ENCODE measurements at places on chromosomes 11 and 22.

DNA sequence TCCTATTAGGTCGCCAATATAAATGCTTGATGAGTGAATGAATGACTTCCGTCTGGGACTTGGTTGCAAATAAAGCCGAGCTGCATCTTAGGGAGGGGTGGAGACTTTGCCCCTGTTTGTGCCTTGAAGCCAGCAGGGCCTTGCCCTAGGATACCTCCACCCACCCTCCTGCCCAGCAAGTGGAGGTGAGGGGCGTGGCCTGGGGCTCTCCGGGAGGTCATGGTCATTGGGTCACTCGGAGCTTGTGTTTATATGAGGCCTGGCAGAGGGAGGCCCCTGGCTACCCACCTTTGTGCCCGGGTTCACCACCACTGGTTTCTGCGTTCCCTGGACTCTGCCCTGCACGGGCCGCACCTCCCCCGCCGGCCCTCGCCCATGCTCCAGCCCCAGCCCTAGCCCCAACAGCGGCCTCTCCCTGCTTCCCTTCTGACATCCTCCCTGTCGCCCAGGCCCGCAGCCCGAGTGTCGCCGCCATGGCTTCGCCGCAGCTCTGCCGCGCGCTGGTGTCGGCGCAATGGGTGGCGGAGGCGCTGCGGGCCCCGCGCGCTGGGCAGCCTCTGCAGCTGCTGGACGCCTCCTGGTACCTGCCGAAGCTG is 4.3 kb downstream of the MPST start:
- no peak for DNase-seq

DNA sequence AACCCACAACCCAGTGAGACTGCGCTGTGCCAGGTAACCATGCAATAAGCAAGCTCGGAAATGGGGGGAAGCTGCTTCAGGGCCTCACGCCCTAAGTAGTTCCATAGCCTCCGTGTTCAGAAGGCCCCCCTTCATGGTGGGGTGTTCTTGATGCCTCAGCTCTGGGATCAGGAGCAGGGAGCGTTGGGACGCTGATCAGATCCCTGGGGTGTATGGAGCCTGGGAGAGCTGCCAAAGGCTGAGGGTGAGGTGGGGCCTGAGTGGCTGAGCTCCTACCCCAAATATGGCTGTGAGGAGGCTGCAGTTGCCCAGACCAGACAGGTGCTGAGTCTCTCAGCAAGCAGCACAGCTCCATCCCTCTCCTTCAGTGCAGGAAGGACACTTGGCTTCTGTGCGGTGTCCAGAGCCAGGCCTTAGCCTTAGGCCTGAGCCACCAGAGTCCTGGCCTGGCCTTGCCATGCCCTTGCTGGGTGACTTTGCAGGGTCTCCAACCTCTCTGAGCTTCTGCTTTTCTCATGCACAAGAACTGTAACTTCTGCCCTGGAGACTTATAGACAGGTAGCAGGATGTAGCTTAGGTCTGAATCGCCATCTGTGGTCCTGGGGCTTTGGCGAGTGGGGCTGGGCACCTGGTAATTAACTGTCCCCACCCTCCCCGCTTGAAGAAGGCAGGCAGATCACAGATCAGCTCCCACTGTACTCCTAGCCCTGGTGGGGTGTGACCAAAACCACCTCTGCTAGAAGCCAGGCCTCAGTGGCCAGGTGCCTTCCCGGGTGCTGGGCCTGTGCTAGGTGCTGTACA is 5.3 kb downstream of the MMP11 start:
- no peak for DNase-seq

DNA sequence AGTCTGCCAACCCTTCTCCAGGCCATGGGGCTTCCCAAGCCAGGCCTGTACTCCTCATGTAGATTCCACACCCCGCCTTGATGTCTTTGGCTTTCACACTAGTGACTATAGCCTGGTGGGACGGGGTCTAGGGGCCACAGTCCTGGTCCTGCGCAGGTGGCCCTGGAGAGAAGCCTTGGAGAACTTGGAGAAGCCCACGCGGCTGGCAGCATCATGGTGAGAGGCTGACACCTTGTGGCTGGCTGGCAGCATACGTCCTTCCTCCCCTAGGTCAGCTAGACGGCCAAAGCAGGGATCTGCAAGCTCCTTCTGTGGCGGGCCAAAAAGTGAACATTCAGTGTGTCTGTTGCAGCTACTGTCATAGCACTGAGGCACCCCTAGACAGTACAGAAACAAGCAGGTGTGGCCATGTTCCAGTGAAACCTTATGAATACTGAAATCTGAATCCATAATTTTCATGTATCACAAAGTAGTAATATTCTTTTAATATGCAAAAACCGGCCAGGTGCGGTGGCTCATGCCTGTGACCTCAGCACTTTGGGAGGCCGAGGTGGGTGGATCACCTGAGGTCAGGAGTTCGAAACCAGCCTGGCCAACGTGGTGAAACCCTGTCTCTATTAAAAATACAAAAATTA is 42.0 kb downstream of the FAM83F start:
- DNase-seq, result peak; percentile 61

DNA sequence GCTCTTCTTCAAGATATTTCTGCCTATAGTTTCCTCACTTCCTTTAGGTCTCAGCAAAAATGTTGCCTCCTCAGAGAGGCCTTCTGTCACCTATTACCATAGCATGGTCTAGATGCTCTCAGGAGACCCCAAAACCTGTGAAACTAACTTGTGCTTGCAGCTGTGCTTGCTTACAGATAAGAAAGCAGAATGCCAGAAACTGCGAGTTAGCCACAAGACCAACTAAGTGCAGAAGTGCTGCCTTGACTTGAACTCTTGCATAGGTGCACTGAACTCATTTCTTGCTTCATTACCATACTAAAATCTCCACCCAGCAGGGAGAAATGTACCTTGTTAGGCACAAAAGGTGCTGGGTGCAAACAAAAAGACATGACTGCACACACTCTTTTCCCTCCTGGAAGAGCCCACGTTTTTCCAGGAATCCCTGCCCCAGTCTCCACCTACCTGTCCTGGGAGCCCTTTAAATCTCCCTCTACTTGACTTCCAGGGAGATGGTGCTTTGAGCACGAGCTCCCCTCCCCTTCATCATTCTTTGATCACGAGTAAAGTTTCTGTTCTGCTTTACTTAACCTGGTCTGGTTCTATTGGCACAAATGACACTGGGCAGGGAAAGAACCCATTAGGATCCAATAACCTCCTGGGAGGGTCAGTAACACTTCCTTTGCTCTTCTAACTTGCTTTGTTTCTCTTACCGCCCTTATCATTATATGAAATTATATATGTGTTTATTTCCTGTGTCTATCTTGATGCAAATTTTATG is 137.7 kb upstream of the DDI1 start:
- DNase-seq, result no peak

DNA sequence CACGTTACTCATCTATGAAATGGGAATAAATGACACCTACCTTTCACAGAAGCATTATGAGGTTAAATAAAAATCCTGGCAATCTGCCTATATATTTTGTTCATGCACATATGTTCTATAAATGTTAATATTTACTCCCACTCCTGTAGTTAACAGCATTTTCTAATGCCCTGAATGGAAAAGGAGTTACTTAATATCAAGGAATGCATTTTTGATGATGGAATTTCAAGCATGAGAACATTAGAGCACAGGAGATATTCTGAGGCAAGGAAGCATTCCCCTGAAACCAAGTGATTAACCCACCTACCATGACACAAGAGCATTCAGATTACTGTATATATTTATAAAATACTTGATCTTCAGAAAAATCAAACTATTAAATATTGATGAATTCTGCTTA is 102.1 kb downstream of the ARHGAP32 start:
- DNase-seq, result no peak

- no peak for DNase-seq
Measured at GRCh38 chr11:109735128-109735527, 313.1 kb downstream of the C11orf87 start.

DNA sequence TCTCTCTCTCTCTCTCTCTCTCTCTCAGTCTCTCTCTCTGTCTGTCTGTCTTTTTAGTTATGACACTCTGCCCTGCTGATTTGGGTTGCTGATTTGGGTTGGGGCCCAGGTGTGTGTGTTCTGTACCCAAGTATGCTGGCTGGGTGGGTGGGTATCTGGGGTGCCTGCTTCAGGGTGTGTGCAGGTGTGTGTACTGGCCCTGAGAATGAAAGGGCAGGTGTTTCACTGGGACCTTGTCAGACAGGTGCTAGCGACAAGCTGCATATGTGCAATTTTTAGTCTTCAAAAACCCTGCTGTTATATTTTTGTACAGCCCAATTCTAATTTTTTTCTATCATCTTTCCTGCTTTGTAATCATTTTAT is 943 bp downstream of the CSF2RB start:
- no peak for DNase-seq

- DNase-seq, result no peak
Measured at GRCh38 chr11:113506893-113507292, 31.7 kb upstream of the DRD2 start.

- DNase-seq, result peak; percentile 99
Measured at GRCh38 chr11:12182676-12183541, 72.5 kb downstream of the MICAL2 start.

- DNase-seq, result no peak
Measured at GRCh38 chr11:13535819-13536218, 40.0 kb upstream of the PTH start.

- DNase-seq, result no peak
Measured at GRCh38 chr11:95625164-95625900, 164.2 kb downstream of the FAM76B start.

DNA sequence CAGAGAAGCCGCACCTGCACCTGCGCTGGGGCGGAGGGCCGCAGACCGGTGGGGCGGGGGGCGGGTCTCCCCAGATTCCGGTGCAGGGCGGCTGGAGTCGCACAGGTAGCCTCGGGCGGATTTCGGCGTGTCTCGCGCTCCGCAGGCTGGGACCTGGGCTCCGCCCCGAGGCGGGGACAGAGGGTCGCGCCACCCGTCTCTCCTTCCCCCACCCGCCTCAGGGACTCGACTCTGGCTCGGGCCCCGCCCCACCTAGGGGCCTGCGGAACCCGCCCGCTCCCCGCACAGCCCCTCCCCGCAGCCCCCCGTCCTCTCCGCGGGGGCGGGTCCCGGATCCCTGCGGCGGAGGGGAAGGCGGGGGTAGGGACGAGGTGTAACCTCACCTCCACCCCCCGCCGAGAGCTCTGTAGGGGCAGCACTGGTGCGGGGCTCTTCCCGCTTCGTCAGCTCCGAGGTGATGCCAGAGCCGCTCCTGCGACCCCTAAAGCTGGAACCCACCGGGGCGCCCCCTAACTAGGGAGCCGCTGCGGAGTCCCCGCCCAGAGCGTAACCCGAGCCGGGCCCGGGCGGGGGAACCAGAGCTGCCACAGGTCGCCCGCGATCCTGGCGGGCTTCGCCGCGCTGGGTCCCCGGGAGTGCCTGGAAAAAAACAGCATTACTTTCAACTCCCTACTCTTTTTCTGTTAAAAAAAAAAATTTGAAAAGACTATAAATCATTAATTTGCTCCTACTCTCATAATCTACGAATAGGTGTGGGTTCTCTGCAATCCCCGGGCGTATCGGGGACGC is at the start of gene SLC29A2:
Gene SLC29A2, minus strand, starts transcription at position 134 of the 789 bp plus-strand sequence. CDS start 169 bp downstream, outside the sequence.
- no peak for DNase-seq

GRCh38 chr11:125931668-125932067 is 14.2 kb upstream of the VSIG10L2 start:
- no peak for DNase-seq

DNA sequence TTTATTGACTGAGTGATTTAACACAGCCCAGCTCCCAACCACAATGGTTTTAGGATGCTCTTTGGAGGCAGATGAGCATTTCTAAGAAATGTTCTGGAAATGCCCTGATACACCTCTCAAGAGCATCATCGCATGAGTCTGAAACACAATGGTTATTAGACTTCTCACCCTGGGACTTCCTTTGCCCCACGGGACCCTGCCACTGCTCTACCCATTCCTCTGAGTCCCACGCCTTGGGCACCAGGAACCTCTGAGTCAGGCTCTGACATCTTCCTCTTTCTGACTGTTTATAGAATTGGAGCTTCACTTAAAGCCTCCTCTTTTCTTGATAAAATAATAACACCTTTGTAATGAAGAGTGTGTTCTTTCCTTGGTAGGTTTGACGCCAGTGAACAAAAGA is 85.6 kb upstream of the PARVA start:
- DNase-seq, result no peak

- peak; percentile 49 for DNase-seq
Measured at GRCh38 chr22:35540595-35541253, at the start of gene RASD2. TSS of gene RASD2 (plus strand) at chr22:35540831. CDS start at chr22:35546810, 5,979 bp downstream.
